Mesothelial cell of epicardium (in vitro differentiated cells): ENCODE measurements at places on chromosomes 1 and 21.

GRCh38 chr1:67645495-67646144, 39.4 kb upstream of the GADD45A start:
- no peak for DNase-seq

- DNase-seq: no peak
Observed at GRCh38 chr21:45087022-45087823, 12.8 kb downstream of the ADARB1 start.

- DNase-seq: no peak
Observed at GRCh38 chr1:213244664-213245091, 193.6 kb downstream of the RPS6KC1 start.

DNA sequence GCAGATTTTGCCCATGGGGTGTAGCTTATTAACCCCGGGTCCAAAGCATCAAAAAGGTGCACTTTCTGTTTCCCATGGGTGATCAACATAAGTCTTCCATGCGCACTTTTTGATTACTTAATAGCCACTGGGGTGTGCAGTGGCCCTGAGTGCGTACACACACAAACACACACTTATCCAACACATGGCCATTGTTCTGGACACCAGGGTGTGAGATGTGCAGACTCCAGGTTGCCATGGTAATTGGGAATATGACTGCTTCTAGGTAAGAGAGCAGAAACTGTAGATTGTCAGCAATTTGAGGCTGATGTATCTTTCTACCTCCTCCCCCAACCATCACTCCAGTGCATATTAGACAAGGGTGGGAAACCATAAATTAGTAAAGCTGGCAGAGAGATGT, 68.8 kb downstream of the MAB21L3 start:
- no peak for DNase-seq

DNA sequence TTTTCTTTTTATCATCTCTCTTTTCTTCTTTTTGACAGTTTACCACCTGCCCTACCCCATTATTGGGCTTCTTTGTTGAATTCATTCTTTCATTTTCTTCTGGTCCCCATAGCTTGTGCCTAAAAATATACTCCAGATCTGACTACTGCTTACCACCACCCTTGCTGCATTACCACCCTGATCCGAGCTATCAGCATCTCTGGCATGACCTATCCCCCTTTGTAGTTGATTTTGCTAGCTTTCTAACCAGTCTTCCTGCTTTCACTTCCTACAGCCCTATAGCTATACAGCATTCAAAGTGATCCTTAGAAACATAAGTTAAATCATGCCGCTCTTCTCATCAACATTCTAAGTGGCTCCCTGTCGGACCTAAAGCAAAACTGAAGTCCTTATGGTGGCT, 59.4 kb upstream of the MPC2 start:
- DNase-seq: no peak

DNA sequence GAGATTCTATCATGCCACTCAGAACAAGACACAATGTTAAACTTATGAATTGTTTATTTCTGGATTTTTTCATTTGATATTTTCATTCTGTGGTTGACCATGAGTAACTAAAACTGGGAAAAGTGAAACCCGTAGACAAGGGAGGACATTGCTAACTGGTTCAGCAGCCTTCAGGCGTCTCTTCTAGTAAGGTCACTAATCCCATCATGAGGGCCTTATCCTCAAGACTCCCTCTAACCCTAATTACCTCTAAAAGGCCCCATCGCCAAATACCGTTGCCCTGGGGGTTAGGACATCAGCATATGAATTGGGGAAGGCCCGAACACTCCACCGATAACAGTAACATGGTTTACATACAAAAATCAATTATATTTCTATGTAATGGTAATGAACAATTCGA, 247.6 kb downstream of the TM2D1 start:
- DNase-seq: no peak

DNA sequence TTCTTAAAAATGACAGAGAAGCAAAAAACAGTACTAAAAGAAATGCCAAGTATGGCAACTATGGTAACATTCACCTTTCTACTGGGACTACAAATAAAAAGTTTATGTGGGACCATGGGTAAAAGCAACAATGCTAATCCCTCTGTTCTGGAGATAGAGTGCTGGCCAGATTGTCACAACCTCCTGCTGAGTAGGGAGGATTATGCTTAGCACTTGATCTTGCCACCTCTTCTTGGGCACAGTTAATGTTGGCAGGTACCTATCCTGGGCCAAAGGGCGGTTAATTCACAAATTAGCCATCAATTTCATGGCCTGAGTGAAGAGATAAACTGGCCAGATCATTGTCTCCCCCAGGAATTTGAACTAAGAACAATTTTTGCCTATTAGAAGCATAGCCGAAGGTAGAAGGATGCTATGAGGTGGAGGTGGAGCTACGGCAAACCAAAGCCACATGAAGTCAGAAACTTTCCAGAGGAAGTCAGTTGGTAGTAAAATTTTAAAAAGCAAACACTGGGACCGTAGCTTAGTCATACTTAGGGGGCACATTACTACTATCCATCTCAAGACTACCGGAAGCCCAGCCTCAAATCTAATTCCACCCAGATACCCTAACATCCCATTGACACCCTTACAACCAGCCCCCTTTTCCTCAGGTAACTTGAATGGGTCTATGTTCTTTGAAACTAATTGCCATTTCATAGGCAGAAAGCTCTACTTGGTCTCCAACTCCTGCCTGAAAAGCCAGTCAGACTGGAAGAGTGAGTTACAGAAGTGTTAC, 2.7 kb downstream of the SCYL3 start:
- no peak for DNase-seq

DNA sequence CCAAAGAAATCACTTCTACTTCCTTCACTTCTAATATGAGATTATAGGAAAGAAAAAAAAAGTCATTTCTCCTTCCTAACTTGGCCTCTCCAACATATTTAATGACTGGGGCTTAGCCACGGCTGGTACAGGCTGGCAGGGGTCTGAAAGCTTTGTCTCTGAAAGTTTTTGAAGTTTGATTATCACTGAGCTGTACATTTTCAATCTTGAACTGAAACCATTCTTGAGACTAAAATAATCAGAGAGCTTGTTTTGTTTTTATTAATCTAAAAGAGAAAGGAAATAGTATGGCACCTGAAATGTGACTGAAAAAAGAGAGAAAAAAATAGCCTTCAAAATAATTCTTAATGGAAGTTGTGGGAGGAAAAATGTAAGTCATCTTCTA, 3.8 kb upstream of the KRTAP19-8 start:
- DNase-seq: no peak
